GM12891 (cell line): ENCODE measurements at places on chromosomes 11 and 22.

- no peak for DNase-seq
These were observed 142.8 kb upstream of the MTNR1B start for GRCh38 chr11:92826603-92827002.

- DNase-seq: no peak
These were observed 11.0 kb downstream of the NRXN2 start for GRCh38 chr11:64711956-64712362.

DNA sequence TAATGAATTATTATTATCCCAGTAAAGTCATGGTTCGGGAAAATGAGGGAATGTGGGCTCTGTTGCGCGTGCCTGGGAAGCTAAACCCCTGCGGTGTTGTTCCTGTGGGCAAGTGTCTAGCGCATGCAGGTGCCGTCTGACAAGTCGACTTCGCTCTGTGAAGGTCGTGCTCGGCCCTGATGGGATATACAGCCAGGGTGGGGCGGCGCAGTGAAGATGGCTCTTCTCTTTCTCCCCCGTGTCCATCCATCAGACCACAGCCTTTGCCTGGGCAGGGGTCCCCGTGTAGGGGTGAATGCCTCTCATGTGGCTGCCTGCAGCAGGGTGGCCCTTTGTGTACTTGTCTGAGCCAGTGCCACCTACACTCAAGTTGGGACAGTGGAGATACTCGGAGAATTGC is 12.8 kb upstream of the TRMU start:
- no peak for DNase-seq

- no peak for DNase-seq
These were observed at the start of gene PHETA2 for GRCh38 chr22:42074132-42074811. Gene PHETA2 (plus strand): TSS chr22:42074248. CDS start chr22:42077294, 3,046 bp downstream.

DNA sequence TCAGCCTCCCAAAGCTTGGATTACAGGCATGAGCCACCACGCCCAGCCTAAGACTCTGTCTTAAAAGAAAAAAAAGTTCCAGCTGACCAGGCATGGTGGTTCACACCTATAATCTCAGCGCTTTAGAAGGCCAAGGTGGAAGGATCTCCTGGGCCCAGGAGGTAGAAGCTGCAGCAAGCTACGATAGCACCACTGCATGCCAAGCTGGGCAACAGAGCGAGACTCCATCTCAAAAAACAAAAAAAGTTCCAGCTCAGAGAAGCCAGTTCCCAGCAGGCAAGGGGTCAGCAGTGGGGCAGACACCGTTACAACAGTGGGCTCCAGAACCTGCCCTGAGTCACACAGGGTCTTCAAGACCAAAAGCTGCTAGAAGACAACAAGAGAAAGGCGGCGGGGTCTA is 3.3 kb downstream of the TMEM184B start:
- DNase-seq: no peak

DNA sequence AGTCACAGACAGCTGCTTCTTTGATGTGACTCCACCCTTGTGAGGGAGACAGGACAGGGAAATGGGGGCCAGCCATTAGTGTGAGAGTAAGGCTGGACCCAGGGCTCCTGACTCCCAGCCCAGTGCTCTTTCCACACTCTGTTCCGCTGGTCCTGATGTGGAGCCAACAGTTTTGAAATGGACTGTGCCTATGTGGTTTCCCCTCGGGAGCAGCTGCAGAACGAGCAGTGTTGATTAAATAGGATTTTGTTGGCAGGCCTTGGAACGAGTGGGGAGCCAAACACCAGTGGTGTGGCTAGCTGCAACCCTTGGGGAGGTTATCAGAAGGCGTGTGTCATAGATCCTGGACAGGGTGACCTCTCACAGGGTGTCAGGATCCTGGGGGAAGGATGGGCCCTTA is 66.5 kb upstream of the AMPD3 start:
- no peak for DNase-seq

DNA sequence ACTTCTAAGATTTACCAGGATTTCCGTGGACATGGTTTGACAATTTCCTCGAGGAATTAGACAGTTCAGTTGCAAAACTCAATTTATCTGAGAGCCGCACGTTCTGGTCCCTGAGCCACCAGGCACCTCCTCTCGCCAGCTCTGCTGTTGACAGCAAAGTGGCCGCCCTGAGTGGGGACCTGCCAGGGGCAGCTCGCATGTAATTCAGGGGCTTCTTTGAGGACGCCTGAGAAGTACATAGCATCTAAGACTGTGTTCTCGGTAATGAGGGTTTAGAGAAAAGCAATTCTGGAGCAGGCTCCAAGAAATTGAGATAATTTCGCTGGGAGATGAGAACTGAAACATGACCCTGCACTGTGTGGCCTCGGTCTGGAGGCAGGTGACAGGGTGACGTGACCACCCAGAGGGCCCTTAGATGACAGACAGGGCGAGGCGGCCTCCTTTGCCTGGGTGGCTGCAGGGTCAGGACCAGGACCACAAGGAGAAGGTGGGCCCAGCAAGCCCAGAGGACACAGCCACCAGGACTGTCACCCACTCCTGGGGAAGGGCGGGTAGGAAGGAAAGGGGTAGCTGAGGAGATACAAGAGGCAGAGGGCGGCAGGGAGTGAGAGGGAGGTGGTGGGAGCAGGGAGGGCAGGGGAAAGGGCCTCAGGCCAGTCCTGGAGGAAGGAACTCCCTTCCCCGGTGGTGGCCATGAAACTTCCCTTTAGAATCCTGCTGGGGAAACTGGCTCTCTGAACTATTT is 55.0 kb downstream of the RTL6 start:
- DNase-seq: no peak

DNA sequence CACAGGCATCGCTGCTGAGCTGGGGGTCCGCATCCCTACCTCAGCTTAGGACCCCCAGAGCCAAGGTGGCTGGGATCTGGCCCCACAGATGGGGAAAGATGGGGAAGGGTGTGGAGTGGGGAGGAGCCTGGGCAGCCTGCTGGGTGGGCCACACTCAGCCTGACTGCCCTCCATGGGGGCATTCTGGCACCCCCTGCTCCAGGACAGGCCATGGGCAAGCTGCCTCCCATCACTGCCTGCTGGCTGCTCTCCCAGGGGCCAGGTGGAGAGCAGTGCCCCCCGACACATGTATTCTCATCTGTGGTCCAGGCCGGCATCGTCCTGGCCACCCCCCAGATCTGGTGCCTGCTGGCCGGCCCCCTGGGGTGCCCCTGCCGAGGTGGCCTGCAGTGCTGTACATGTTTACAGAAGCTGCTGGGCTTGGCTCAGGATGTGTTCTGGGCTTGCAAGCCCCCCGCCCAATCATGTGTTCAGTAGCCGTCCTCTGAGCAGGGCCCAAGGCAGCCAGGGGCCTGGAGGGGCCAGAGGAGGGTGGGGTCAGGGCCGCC is 7.8 kb upstream of the MYRF start:
- DNase-seq: no peak

DNA sequence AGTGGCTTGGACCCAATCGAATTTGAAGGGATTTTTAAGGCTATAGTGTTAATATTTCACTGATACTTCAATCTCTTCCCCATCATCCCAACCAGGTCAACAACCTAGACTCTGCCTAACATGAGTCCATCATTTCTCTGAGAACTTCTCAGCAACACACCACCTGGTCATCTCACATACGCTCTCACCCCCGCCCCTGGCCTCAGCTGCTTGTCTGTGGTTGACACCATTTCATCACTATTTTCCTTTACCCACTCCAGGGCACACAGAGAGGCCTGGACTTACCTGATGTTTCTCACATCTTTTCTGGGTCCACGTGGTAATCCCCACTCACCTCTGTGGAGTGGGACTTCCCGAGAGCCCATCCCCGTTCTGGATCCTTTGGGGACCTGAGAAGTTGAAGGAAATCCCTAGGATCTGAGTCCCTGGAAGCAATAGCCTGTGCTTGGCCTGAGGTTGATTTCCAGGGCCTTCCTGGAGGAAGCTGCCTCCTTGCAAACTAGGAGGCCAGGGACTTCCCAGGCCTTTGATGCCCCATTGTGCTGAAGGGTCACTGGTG is 3.2 kb downstream of the P2RX3 start:
- DNase-seq: no peak

- DNase-seq: no peak
These were observed 28.6 kb downstream of the PPP2R1B start for GRCh38 chr11:111737444-111738210.

- no peak for DNase-seq
These were observed 21.4 kb upstream of the PACSIN2 start for GRCh38 chr22:43036282-43036829.

GRCh38 chr11:69878144-69878883 is 59.1 kb upstream of the FGF3 start:
- DNase-seq: no peak

GRCh38 chr11:80592546-80592945 is 1151.7 kb upstream of the TENM4 start:
- no peak for DNase-seq
